Ovary (tissue), 10 donors: ENCODE measurements at places on chromosomes 11 and 22. TPM values are rescaled to one million over a fixed set of nuclear protein-coding genes. Genes with fewer than 3 reads are reported as not detected.

DNA sequence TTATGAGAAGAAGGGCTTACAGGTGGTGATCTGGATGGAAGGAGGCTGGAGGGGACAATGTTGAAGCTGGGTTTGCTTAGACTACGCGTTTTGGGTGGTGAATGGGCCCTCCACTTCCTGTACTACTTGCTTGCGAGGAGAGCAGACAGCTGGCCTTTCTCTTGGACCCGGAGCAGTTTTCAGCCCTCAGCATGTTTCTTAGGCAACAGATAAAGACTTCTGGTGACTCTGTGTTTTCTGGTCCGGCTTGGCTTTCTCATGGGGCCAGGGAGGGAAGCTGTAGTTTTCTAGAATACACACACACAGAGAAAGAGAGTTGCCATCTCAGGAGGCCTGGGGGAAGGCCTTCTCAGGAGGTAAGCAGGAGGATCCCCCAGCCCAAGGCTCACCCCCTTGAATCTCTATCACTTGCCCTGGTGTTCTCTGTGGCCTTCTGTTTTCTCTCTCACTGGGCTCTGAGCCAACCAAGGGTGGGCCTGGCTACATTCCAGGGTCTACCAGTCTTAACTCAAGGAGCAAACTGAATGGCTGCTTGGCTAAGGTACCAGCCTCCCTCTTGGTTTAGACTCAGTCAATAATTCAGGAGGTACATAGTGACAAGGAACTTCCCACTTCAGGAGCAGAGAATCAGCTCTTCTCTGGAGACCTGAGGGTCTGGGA is 2.4 kb downstream of the CCS start:
- peak; percentile 51 for DNase-seq

GRCh38 chr11:12189543-12190235 is 79.3 kb downstream of the MICAL2 start:
- DNase-seq: no peak

DNA sequence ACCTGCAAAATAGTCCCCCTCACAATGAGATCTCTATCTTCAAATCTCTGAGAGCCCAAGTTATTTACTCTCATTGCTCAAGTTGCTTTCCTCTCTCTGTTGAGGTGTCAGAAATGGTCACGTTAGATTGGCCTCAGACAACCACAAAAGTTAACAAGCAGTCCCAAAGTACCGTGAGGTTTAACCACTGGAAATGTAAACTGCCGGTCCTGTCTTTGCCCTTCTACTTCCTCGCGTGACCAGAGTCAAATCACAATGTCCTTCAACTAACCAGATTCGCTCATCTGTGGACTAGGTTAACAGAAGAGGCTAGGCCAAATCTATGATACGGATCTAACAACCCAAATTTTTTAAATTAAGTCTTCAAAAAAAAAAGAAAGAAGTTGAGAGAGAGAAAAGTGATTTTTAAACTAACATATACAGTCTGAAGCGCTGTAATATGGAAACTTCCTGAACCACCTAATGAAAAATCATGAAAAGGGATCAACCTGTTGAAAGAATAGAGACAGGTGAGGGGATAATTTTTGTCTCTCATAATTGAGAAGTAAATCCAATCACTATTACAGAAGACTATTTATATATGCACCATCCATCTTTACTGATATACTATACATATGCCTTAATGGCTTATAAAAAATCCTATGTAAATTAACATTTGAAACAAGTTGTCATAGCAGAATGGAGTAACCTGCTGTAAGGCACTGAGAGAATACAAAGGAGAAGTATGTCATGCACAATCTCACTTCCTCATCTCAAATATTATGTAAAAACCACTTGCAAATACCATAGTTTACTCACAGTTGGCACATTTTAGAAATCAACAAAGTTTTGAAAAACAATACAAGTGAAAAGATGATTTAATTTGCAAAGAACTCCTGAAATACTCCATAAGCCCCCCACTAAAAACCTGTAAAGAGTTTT is 3.3 kb upstream of the JAML start:
- no peak for DNase-seq

- no peak for DNase-seq
Measured at GRCh38 chr11:104076455-104076854, 40.0 kb downstream of the DDI1 start.

GRCh38 chr11:124889191-124890091 is 8.2 kb downstream of the ROBO4 start:
- DNase-seq: no peak

GRCh38 chr11:115963156-115963555 is 458.9 kb upstream of the CADM1 start:
- DNase-seq: no peak

FZD4 gene
- 17.9 TPM for total RNA-seq

TSGA10IP gene
- not detected for total RNA-seq

LRP5 gene
- total RNA-seq: 26.0 TPM

TMEM25 gene
- 37.2 TPM for total RNA-seq
